ENCODE measurements at places on chromosomes 1 and 21. TPM values are rescaled to one million over a fixed set of nuclear protein-coding genes. Genes with fewer than 3 reads are reported as not detected.
A peak's percentile ranks its signal among the peaks of the same experiment; 100 is the strongest.

HSF2BP gene
- total RNA-seq, result 1.8 TPM

GRCh38 chr1:205510308-205510950 is 6.0 kb downstream of the CDK18 start:
- DNase-seq, result no peak

PROX1 gene
- 2.8 TPM for total RNA-seq

DNA sequence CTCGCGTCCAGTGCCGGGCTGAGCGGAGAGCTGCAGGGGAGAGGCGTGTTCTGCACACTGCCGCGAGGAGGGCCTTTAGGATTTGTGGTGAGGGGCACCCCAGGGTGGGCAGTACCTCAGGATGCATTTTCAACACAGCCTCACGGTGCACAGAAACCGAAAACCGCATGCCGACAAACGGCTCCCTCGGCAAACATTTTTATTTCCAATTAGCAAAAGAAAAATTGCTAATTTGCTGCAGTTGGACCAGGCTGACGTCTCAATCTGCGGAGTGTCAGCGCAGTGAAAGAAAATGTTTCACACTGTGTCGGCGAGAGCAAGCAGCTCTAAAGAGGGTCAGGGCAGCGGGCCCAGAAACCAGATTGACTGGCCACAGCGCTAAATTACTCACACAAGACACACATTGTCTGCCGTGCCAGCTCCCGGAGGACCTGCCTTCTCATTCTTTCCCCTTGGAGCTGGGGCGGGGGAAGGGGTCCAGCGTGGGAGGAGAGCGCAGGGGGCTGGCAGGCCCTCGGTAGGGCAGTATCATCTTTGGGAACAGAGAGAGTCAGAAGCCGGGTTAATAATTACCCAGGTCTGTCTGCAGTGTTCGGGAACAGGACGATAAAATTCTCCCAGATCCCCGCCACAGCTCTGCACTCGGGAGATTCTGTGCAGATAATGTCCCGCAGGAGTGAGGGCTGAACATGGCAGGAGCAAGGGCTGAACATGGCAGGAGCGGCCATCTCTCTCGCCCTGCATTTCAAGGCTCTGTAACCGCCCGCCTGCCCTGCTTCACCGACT is 150.2 kb downstream of the PRDM16 start:
- DNase-seq, result peak; percentile 83

GRCh38 chr1:80250573-80251168 is 1244.1 kb upstream of the ADGRL4 start:
- no peak for DNase-seq

DNA sequence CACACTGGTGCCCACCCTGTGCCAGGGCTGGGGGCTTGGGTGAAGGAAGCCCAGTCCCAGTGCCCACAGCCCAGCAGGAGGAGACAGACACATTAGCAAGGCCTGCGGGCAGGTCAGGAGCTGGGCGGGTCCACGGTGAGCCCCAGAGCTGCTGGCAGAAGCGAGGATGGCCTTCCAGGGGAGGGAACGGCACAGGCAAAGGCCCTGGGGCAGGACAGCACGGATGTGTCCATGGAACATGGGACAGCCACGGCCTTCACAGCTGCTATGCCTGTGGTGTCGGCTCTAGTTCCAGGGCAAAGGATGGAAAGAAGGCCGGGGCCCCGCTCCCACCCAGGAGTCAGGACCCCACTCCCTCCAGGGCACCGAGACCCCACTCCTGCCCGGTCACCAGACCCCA is 165.0 kb upstream of the ARHGEF16 start:
- DNase-seq, result no peak

DNA sequence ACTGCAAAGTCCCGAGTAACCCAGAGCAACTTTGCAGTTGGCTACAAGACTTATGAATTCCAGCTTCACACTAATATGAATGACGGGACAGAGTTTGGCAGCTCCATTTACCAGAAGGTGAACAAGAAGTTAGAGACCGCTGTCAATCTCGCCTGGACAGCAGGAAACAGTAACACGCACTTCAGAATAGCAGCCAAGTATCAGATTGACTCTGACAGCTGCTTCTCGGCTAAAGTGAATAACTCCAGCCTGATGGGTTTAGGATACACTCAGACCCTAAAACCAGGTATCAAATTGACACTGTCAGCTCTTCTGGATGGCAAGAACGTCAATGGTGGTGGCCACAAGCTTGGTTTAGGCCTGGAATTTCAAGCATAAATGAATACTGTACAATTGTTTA is 66.8 kb downstream of the ACBD6 start:
- no peak for DNase-seq
